ENCODE measurements at places on chromosomes 16 and 17. TPM values are rescaled to one million over a fixed set of nuclear protein-coding genes. Genes with fewer than 3 reads are reported as not detected.

DNA sequence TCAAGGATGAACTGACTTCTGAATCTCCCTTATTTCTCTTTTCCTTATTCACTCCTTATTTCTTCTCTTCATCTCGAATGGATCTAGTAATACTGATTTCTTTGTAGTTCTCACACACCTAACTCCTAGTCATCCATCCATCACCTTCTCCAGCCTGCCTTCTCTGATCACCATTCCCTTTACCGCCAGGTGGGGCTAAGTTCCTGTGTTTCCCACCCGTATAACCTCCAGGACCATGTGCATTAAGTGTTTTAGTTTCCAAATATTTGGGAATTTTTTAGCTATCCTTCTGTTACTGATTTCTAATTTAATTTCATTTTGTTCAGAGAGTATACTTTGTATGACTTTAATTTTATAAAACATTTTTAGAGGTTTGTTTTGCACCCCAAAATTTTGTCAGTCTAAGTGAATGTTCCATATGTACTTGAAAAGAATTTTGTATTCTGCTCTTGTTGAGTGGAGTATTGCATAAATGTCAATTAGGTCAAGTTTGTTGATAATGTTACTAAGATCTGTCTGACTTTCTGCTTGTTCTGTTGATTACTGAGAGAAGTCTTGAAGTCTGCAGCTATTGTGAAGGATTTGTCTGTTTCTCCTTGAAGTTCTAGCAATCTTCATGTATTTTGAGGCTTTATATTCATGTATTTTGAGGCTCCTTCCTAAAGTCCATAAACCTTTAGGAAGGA, 8.8 kb downstream of the BPTF start:
- DNase-seq = no peak

DNA sequence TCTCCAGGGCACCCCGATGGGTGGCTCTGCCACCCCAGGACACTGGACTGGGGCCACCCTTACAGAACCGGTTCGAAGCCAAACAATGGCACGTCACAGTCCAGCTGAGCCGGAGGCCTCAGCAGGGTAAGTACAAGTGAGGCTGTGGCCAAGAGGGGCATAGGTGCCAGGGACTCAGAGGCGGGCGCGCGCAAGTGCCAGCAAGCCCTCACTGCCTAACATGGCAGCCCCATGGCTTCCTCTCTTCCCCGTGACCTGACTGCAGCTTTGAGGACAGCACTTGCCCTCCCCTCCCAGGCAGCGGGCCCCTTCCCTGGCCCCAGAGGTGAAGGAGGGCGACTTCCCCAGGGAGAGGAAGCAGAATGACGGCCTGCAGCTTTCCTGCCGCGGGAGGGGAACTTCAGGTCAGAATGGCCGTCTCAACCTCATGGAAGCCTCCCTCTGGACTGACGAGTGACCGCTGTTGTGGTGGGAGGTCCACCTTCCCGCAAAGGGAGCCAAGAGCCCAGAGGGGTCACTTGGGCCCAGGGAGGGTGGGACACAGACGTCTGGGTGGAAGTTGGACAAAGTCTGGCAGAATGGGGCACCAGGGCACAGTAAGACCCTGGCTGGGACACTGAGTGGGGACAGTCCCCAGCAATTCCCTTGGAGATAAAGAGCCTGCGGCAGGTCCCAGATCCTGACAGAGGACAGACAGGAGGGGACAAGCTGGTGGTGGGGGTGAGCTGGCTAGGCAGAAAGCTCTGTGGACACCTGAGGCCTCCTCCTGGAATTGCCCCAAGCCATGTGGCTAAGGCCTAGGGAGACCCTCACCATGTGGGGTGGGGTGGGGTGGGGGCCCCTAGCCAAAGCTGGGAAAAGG, 52.1 kb upstream of the TOB1 start:
- DNase-seq = no peak

DNA sequence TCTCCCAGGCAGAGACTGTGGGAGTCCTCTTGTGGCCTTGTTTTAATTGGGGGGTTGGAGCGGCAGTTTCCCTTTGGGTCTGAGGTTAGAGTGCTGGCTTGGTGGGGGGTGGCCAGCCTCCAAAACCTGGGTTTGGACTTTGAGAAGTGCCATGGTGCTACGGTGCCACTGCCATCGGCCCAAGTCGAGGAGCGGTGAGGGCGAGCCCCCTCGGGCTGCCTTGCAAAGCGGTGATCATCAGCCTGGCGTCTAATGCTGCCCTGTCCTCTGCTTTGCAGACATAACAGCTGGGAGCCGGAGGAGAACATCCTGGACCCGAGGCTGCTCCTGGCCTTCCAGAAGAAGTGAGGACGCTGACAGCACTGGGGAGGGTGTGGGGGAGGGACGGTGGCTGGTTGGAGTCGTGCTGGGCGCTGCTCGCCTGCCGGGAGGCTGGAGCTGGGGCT, 1.2 kb downstream of the CBX2 start:
- no peak for DNase-seq

- peak; percentile 90 for DNase-seq
Observed at GRCh38 chr16:57042157-57043111, 49.9 kb upstream of the CPNE2 start.

DNA sequence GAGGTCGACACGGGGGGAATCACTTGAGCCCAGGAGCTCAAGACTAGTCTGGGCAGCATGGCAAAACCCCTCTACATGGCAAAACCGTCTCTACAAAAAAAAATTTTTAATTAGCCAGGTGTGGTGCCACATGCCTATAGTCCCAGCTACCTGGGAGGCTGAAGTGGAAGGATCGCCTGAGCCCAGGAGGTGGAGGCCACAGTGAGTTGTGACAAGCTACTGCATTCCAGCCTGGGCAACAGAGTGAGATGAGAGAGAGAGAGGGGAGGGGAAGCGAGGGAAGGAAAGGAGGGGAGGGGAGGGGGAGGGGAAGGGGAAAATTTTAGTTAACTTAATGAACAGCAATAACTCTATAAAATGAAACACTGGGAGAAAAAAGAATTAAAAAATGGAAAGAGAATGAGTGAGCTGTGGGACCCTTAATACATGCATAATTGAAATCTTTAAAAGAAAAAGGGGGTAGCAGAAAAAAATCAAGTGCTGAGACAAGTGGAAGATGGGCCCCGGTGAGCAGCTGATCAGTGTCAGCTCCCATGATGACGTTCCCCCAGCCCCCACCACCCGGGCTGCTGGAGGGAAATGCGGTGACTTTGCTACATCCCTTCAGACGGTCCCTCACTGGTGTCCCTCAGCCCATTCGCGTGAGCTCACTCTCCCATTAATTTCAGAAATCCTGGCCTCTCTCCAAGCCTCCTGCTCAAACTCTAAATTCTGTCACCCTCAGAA, 2.7 kb downstream of the ASGR2 start:
- DNase-seq = no peak

GRCh38 chr16:6499413-6499812, 833.2 kb upstream of the RBFOX1 start:
- DNase-seq = no peak

- DNase-seq = no peak
Observed at GRCh38 chr16:55773859-55774549, 58.9 kb downstream of the CES1 start.

GCGR gene
- total RNA-seq = not detected

TMEM88 gene
- 0.64 TPM for total RNA-seq

DNA sequence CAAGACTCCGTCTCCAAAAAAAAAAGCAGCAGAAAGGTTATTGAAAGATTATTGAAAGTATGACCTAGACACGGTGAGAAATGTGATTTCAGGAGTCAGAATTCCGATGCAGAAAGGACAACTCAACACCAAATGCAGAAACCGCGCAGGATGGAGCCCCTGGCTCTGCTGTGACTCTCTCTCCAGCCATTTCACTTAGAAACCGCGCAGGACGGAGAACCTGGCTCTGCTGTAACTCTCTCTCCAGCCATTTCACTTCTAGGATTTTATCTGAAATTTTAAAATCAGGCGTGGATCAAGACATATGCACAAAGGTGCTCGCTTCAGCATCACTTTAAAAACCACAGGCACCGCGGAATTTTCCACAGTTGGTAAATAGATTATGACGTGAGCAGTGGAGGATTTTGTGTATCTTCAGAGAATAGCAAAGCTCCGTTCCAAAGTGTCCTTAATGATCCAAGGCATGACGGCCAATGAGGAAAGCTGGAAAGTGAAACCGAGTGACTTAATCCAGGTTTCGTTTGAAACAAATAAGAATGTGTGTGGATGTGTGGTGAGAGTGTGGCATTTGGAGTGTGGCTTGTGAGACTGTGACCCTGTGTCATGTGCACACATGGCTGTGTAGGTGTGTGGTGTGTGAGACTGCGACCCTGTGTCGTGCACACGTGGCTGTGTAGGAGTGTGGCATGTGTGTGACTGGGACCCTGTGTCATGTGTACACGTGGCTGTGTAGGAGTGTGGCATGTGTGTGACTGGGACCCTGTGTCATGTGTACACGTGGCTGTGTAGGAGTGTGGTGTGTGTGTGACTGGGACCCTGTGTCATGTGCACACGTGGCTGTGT, 9.5 kb downstream of the UTS2R start:
- no peak for DNase-seq

INCA1 gene
- total RNA-seq = 0.53 TPM

CORO6 gene
- total RNA-seq = 1.0 TPM

EVPLL gene
- total RNA-seq = 10.3 TPM

GRCh38 chr17:20010099-20010863, 1.1 kb downstream of the SPECC1 start:
- DNase-seq = peak; percentile 61

DNA sequence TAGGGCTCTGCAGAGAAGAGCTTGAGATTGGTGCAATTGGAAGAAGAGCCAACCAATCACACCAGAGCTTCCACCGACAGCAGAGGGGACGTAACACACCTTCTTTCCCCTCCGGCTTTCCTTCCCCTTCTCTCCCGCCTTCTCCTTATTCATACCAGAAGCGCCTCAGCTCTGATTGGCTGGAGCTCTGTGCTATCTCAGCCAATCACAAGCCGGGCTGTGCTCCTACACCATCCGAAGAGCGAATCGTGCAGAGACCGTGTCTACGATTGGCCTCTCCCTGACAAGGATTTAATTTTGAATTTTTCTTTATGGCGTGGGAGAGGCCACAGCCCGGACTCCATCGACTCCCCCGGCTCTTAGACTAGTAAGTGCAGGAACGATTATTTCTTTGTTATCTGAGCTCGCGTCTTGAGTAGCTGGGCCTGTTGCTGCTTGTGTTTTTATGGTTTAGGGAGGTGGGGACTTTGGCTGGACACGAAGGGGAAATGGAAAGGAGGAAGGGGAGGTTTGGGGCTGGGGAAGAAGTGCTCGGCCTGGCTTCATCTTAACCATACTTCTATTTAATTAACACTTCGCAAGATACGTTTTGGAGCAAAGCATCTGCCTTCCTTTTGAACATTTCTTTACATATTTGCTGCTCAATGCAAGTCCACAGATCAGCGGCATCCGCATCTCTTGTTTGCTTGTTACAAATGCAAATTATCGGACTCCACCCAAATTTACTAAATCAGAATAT, at the start of gene PRR11:
TSS of gene PRR11 (plus strand) at position 308 of the 739 bp plus-strand sequence. CDS start 14,007 bp downstream, outside the sequence.
- peak; percentile 99 for DNase-seq

- DNase-seq = no peak
Observed at GRCh38 chr16:50838885-50839284, 97.0 kb downstream of the CYLD start.

DNA sequence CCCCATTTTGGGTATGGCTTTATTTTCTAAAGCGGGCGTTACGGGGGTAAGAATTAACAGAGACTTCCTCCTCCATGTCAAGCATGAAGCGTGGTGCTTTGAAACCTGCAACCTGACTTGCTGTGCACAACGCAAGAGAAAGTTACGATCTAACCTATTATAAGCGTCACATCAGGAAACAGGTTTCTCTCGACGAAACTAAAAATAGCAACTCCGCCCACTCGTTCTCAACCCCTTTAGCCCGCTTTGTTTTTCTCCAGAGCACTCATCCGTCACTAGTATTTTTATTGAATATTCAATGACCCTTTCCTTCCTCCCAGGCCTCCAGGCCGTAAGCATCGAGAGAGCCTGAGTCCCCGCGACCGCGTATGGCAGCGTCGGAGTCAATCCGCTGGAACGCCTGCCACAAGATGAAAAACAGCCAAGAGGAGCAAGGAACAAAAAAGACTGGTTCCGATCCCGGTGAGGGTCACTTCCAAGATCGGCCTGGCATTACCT, 555 bp downstream of the NUP88 start:
- peak; percentile 71 for DNase-seq

LSM12 gene
- 20.3 TPM for total RNA-seq

DNA sequence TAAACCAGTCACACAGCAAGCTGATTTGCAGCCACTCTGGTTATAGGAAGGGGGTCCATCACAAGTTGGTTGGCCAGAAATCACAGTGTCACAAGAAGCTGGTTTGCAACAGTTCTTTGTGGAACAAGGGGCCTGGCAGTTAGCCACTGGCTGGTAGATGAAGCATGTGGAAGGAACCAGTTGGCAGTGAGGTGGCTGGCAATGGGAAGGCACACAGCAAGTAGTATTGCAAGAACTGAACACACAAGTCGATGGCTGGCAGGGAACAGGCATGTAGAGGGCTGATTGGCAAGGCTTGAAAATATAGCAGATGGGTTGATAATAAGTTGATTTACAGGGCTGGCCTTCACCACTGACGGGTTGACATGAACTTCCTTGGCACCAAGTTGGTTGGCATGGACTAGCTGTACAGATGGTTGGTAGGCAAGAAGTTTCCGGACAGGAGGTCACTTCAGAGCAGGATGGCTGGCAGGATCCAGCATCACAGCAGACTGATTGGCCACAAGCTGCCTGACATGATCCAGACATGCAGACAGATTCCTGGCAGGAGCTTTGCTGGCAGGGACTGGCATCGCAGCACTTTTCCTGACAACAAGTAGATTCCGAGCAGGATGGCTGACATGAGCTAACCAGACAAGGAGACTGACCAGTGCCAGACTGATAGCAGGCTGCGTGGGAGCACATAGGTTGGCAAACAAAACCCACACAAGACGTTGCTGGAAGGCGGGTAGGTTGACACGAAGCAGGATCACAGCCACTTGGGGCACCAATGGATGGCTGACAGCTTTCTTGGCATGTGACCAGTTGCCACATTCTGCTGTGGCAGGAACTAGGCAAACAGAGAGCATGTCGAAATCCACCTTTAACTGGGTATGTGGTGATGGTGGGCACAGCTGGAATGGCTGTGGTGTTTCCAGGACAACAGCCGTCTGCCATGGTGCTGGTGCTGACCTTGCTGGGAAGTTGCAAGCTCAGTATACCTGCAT, at the start of gene KRTAP29-1:
TSS of gene KRTAP29-1 (minus strand) at position 936 of the 986 bp plus-strand sequence. CDS start at position 936, 0 bp downstream.
- DNase-seq = peak; percentile 22

- DNase-seq = peak; percentile 54
Observed at GRCh38 chr17:74296548-74296936, 22.5 kb downstream of the DNAI2 start.

DNA sequence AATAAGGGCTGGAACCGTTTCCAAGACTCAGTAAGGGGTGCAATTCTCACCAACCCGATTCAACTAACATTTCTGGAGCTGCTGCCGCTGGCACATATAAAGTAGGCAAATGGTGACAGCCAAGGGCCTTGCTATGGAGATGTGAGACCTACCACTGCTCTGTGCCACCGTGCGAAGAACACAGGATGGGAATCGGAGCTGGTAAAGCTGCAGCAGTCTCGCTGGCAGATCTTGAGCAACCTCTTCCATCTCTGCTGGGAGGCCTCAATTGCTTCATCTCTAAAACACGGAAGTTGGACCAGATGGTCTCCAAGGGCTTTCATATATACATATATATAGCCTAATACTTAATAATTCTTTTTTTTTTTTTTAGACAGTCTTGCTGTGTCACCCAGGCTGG, 128.9 kb upstream of the RCVRN start:
- DNase-seq = no peak
